EL (cell line): ENCODE measurements at places on chromosomes 12 and 14.

DNA sequence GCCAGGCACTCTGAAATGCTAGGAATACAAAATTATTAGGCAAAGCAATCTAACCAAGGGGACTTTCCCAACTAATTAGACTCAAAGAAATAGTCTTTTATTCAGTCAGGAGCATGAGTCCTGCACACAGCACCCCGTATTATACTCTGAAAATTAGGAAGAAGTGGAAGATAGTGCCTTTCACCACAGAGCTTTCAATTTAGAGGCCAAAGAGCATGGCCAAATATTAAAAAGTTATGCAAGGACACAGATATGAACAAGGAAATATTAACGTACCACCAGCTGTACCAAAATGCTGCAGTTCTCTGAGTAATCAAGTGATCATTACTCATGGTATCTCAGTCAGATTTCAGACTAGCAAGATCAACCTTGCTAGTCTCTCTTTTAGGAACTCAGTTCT is 22.6 kb upstream of the MDM2 start:
- peak; percentile 26 for DNase-seq

DNA sequence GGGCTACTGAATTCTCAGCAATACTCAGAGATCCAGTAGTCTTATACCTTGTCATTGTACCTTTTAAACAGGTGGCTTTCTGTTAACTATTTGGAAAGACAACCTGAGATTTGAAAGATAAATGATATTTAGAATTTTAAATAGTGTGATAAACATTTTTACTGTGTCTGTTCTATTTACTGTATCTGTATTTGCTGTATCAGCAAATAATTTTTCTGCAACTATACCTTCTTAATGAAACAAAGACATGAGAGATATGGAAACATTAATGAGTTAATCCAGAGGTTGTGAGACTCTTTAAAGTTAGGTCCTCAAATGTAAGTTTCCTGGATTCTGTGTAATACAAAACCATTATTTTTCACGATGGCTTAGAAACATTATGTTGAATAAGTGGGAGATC is 249.6 kb downstream of the CCDC59 start:
- no peak for DNase-seq

- no peak for DNase-seq
These were observed 373.5 kb downstream of the PAWR start for GRCh38 chr12:79317179-79317847.

GRCh38 chr12:19201661-19202060 is 72.1 kb downstream of the PLEKHA5 start:
- DNase-seq, result peak; percentile 45

DNA sequence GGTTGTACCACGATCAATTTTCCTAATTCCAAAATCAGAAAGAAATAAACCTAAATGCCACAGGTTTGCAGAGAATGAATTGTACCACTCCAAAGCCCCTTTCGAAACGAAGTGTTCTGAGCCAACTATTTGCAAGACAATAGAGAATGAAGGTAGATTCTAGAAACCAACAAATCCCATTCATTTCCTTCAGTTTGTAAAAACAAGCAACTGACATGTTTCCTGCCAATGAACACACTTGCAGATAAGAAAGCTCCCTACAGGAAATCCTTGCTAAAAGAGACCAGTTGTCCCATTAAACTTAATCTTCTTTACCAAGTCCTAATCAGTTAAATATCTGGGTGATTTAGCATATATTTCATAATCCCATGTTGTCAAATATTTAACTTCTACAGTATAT is 198.4 kb upstream of the FOXN3 start:
- no peak for DNase-seq
